ENCODE measurements at places on chromosomes 7 and 10.

- no peak for DNase-seq
Measured at GRCh38 chr7:21371360-21371759, 56.5 kb upstream of the SP4 start.

DNA sequence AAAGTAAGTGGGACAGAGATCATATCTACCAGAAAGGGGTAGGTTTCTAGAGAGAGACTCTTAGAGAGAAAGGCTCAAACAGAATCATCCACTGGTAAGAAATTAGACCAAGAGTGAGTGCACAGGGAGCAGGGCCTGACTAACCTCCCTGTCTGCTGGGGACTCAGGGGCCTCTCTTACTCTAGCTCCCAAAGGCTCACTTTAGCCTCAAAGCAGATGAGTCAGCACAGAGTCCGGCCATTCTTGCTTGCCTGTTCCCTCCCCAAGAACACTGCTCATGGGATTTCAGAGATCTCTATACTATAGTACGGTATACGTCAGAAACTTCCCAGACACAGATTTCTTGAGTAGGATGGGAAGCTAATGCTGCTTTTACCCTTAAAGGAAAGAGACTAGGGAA, 32.7 kb downstream of the RBM28 start:
- no peak for DNase-seq

- DNase-seq: no peak
Measured at GRCh38 chr10:112448888-112449287, 1.9 kb downstream of the VTI1A start.

DNA sequence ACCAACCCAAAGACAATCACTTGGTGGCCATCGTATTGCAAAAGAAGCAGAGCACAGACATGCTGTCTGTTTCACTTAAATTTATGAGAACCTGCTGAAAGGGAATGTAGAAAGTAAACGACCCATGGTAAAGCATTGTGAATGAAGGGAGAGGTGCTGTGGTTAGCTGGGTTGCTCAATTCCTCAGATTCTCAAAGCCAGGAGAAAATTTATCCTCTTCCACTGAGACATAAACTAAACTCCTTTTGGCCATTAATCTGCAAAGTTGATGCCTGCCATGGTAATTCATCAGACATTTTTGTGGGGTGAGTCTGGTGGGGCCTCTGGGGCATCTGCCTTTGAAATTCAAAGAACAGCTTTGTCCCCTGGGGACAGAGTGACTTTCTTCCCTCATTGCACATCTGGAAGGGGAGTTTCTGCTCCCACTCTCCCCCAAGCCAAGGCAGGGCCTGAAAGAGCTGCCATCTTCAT, 951.0 kb downstream of the LRMDA start:
- DNase-seq: peak; percentile 98

GRCh38 chr7:131480384-131481315, 75.8 kb downstream of the PODXL start:
- peak; percentile 59 for DNase-seq

DNA sequence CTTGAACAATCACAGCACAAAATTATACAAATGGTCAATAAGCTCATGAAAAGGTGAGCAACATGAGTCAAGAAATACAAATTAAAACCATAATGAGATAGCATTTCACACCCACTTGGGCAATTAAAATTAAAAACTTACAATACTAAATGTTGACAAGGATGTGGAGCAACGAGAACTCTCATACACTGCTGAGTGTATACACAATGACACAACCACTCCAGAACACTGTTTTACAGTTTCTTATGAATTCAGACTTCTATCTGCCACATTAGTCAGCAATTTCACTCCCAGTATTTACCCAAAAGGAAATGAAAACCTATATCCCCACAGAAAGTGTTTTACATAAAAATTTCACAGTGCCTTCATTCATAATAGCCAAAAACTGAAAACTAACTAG, 31.1 kb downstream of the GDI2 start:
- no peak for DNase-seq

- no peak for DNase-seq
Measured at GRCh38 chr10:49311555-49312236, 12.7 kb downstream of the C10orf71 start.
